ENCODE measurements at places on chromosomes 1 and 21.

GRCh38 chr1:221712198-221712684 lies 29.6 kb downstream of the DUSP10 start:
- DNase-seq = peak; percentile 64

DNA sequence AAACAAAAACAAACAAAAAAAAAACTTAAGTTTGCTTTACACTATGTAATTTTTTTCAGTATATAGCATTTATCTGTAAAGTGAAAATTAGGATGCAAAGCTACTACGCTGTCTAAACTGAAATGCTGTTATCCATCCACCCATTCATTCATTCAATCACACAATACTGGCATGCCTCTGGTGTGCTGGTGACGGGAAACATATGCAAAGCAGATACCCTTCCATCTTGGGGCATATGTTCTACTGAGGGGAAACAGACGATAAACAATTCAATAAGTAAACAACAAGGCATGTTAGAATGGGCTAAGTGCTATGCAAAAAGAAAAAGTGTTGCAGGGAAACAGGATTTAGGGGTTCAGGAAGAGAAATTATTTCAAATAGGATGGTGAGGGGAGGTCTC lies 3.2 kb downstream of the CLSTN1 start:
- no peak for DNase-seq

- DNase-seq = no peak
Measured at GRCh38 chr1:99850459-99851291, 514 bp downstream of the AGL start.

GRCh38 chr1:165452336-165453130 lies 7.6 kb upstream of the RXRG start:
- no peak for DNase-seq

GRCh38 chr1:43321331-43321891 lies 16.2 kb upstream of the MPL start:
- DNase-seq = no peak

DNA sequence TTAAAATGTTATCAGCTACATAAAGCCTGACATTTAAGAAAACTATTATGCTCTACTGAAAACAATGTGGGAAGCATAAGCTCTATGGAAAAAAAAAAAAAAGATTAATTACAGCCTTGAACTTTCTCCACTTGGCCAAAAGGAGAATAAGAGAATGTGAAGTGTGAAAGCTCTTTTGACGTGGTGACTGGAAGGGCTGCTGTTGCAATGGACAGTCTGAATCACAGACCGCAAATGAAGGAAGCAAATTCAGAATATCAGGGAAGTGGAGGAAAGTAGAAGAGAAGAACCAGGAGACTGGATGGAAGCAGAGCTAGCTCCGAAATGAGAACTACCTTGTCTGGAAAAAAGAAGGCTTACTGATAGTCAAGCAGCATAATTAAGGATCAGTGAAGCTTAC lies 106.8 kb downstream of the AK5 start:
- DNase-seq = no peak

DNA sequence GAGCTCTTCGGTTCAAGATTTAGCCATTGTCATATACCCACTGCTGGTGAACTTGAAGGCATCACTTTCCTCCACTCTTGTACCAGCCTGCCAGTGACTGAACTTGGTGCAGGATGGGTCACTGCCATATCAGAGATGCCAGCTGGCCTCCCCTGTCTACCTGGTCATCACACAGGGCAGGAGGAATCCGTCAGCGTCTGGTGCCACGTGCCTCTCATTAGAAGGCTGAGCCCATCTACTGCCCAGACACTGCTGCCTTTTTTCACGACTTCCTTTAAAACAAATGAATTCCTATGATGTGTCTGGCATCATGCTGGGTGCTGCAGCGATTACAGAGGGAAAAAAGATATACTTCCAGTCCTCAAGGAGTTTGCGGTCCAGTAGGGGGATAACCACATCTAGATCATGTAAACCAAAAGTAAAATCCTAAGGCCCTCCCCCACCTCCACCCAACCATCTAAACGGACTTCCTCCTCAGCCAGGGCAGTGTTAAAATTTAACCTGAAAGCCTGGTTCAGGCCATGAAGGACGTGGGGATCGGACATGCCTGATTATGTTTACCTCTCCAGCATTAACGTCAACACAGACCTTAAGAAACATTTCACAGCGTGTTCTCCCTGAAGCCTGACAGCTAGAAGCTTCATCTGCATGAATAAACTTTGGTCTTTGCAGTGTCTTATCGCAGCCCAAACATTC lies 29.2 kb upstream of the PDE9A start:
- no peak for DNase-seq

- DNase-seq = no peak
Measured at GRCh38 chr1:228953207-228953606, 217.9 kb downstream of the RHOU start.

DNA sequence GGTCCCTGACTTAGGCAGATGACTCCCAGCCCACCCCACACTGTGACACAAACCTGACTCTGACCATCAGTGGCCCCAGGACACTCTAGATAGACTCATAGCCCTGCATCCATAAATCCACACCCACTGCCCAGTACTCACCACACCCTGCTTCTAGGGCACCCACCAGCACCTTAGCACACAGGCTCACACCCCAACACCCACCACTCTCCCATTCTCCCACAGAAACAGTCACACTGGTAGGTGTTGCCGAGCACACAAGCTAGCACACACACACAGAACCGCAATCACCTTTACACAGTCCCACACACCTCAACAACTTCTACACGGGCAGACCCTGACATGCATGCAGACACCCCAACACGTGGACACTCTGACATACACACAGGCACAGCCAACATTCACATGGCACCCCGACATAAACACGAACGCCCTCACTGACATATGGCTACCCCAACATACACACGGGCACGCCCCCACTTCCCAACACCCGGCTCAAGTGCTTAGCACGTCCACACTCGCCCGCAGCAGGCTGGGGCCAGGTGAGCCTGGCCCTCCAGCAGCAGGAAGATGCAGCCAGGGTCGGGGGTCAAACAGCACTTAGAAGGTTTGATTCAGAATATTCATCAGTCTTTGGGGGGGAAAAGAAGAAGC lies 105.5 kb upstream of the TARDBP start:
- DNase-seq = no peak

GRCh38 chr1:18602533-18603211 lies 28.0 kb upstream of the PAX7 start:
- no peak for DNase-seq
